ENCODE measurements at places on chromosomes 11 and 22.

GRCh38 chr11:76190376-76190775 is 15.9 kb downstream of the WNT11 start:
- DNase-seq = no peak

- DNase-seq = no peak
Observed at GRCh38 chr11:65059959-65060824, 1.8 kb upstream of the NAALADL1 start.

DNA sequence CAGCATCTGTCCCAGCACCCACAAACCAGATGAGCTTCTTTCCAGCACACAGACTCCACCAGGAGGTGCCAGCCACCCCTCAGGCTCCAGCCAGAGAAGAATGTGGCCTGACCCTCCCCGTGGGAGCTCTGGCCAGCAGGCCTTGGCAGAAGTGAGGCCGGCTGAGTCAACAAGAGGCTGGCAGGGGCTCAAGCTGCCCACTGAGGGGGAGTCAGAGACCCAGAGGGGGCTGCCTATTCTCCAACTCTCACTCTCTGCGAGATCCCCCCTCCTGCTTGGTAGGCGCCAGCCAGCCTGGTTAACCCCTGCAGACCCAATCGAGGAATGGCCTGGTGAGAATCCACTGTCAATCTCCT is 10.6 kb upstream of the CDC42EP1 start:
- DNase-seq = no peak

GRCh38 chr22:49270595-49271368 is 556.9 kb downstream of the BRD1 start:
- no peak for DNase-seq

- no peak for DNase-seq
Observed at GRCh38 chr11:79441461-79441875, 638 bp upstream of the TENM4 start.

GRCh38 chr22:38051261-38051660 is 5.9 kb upstream of the PICK1 start:
- DNase-seq = no peak

DNA sequence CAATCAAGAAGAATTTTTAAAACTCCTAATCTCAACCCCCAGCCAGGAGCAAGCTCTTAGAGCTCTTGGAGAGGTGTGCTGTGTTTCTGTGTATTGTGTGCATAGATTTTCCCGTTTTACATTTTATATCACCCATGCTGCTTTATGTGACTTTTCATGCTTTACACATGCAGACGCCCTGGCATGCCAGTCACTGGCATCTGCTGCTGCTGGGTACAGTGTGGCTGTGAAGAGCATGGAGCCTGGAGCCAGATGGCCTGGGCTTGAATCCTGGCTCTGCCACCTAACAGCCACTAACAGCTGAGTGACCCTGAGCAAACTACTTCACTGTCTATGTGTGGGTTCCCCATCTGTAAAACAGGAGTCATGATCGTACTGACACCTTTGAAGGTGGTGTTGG is 23.1 kb downstream of the POLR3H start:
- no peak for DNase-seq

DNA sequence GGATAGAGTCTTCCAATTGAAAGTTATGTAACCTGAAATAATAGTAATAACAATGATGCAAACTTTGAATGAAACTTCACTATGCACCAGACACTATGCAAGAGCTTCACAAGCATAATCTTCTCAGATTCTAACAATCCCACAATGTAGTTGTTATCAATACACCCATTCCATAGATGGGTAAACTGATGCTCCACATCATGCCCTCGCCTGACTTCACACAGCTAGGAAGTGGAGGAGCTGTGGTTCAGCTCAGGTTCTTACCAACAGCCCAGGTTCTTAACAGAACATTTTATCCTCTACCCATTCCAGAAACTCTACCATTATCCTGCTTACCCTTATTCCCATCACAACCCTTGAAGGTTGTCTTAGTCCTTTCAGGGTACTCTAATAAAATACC is 50.4 kb upstream of the HMGXB4 start:
- no peak for DNase-seq

DNA sequence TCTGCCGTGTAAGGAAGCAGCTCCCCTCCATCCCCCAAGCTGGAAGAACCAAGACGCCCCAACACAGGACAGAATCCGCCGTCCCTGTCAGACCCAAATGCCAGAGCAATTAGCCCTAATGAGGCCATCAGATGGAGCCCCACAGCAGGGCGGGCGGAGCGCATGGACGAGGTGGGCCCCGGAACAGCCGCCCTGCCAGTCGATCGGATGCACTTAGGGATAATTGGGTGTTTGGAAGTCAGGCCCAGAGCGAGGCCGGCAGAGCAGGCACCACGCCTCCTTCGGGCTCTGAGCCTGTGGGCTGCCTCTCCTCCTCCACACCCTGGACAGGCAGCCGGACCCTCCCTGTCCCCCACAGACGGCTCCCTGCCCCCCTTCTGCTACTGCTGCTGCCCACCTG is 5.5 kb upstream of the TH start:
- no peak for DNase-seq

GRCh38 chr11:34380696-34381095 is 22.9 kb upstream of the ABTB2 start:
- no peak for DNase-seq

GRCh38 chr11:10049756-10050155 is 244.3 kb downstream of the SBF2 start:
- no peak for DNase-seq

DNA sequence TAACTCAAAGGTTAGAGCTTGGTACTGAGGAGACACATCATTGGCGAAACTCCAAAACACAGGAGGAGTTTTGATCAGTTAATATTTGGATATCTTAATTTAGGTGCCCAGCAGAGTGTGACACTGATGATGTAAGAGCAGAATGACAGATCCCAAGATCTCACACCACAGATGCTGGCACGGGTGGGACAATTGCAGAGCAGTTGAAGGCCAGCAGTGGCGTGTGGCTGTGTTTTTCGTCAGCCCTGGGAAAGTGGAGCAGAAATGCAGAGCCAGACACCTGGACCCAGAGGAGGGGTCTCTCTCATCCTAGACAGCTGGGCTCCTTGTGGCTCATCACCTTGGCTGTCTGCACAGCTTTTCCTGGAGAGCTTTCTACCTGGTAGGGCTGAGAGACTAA is 59.7 kb upstream of the CTTN start:
- no peak for DNase-seq

DNA sequence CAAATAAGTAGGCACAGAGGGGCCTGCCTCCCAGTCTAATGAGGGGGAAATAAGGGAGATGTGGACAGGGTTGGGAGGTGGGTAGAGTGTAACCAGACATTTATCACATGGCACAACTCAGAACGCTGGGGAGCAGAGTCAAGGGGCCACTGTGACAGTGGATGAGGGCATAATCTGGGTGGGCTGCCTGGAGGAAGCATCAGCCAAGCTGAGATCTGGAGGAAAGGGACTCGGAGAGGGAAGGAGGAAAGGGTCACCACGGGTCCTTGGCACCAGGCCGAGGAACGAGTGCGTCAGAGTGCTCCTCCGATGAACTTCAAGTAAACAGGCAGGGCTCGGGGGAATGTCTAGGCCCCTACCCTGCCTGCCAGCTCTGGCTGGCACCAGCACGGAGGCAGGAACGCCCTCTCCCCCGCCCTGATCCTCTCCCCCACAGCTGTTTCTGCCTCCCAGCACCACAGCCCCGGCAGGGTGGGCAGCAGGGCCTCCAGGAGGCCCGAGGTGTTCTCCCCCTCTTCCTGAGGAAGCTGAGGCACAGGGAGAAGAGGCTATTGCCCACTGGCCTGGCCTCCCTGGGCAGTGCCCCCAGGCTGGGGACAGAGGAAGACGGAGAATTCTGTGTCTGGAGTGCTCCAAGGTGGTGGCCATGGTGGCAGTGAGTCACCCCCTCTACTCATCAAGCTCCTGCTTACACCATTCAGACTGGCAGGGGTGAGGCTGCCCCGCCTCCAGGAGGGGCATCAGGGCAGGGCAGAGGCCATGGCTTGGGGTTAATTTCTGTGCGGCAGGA is 4.2 kb downstream of the ALDH3B1 start:
- DNase-seq = no peak

- DNase-seq = no peak
Observed at GRCh38 chr11:65083134-65083833, 556 bp downstream of the CDCA5 start.

DNA sequence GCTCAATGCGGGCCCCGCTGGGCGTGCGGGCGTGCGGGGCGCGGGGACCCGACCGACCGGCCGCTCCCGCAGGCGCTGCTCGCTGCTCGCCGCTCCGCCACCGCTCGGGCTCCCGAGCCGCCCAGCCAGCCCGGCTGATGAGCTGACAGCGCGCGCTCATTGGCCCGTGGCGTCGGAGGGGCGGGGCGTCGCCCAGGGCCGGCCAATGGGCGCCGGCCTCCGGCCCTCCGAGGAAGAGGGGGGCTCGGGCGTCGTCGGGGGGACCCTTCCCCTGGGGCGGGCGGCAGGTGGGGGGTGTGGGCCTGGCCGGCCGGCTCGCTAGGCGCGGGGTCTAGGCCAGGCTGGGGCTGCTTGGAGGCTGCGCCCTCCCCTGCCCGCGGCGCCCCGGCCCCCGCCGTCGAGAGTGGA is at the start of gene SCUBE1:
TSS of gene SCUBE1 (minus strand) at position 111 of the 408 bp plus-strand sequence. CDS start 111 bp downstream, outside the sequence.
- peak; percentile 46 for DNase-seq

DNA sequence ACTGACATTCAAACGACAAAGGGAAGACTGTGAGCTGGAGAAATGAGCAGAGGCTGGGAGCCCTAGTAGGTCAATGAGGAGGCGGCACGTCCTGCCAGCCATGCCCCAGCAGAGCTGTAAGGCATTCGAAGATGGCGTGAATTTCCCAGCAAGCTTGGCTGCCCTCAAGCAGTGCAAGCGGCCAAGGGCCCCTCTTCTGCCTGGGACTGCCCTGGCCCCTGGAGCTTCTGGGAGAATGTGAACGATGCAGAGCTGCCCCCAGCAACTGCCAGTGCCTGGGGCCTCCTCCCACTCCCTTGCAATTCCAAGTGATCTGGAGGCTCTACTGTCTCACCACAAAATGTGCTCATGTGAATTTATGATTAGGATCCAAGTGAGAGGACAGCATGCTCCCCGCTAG is 4.3 kb downstream of the PPM1F start:
- DNase-seq = no peak

DNA sequence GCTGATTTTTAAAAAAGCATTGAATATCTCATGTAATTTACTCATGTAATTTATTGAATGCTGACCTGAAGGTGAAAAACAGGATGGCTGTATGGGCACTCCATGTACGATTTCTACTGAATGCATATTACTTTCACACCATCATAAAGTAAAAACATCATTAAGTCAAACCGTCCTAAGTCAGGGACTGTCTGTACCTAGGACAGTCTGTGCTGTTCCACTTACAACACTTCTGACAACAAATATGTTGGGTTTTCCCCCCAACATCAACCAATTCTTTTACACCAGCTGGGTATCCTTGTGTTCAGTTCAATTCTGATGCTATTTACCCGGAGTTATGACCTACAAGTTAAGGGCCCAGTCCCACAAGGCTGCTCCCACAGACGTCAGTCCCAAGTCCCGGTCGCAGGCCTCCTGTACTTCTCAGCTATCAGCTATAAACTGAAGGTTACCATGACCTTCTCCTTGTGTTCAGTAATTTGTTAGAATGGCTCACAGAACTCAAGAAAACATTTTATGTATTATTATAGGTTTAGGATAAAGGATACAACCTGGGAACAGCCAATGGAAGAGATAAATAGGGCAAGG is 17.0 kb downstream of the UVRAG start:
- DNase-seq = no peak

- DNase-seq = no peak
Observed at GRCh38 chr11:125454047-125454446, 42.0 kb downstream of the FEZ1 start.

DNA sequence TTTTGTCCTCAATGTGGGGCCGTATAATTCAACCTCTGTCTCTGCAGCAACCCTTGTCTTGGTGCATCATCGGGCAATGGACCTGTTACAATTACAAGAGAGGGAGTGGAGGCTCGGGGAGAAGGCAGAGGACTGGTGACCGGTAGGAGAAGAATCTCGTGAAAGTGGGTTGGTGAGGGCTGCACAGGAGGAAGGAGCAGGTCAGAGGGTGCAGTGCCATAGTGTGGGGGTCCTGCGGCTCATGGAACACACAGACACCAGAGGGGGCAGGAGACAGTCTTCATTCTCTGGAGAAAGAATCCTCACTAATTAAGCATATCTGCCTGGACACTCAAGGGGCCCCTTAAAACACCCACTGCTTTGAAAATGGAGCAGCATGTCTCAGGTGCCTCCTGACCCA is 174.7 kb upstream of the B3GAT1 start:
- no peak for DNase-seq

GRCh38 chr11:17077240-17077519 is 287 bp downstream of the RPS13 start:
- DNase-seq = no peak

DNA sequence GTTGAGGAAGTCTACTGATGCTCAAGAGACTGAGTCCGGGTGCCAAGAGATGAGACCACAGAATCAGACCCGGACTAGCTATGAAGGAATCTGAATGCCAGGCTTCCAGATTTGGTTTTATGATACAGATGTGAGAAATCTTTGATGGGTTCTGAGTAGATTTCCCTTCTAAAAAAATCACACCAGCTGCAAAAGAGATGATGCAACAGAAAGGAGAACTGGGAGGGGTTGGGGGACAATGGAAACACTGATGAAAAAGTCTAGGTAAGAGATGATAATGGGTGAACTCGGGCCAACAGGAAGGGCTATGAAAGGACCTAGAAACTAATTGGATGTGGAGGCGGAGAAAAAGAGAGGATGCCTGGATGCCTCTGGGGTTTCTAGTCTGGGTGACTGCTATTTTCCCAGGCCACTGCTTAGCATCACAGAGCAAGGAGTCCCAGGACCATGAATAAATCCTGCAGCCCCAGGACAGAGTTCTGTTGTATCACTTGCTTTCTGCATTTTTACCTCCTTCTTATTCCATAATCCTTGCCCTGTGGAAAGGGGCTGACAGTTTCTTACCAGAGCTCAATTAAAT is 115.4 kb upstream of the SEZ6L start:
- no peak for DNase-seq

GRCh38 chr11:119366690-119367620 is 14.5 kb downstream of the USP2 start:
- DNase-seq = no peak

- DNase-seq = no peak
Observed at GRCh38 chr11:14270690-14271542, 88.1 kb downstream of the RRAS2 start.

DNA sequence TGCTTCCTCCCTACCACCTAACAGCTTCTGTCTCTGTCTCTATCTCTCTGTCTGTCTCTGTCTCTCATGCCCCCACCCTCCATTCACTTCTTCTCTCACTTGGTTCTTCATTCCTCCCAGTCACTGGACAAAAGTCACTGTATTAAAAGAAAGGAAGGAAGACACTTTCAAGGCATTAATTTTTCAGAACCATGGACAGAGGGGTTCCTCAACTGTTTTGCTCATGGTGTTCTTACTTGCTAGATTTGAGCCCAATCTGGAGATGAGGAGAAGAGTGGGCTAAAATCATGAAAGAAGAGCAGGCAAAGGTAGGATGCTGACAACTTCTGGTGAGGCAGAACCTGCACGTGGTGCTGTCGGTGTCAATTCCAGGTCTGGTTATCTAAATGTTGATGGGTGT is 116.7 kb upstream of the LARGE1 start:
- no peak for DNase-seq

GRCh38 chr11:132987936-132988335 is 544.4 kb downstream of the OPCML start:
- DNase-seq = no peak
